ENCODE measurements at places on chromosomes 4 and X. TPM values are rescaled to one million over a fixed set of nuclear protein-coding genes. Genes with fewer than 3 reads are reported as not detected.

Gene SLC26A1
- 0.39 TPM for total RNA-seq

Gene GPC4
- not detected for total RNA-seq

Gene SCFD2
- 14.3 TPM for total RNA-seq

Gene RBM46
- not detected for total RNA-seq

DNA sequence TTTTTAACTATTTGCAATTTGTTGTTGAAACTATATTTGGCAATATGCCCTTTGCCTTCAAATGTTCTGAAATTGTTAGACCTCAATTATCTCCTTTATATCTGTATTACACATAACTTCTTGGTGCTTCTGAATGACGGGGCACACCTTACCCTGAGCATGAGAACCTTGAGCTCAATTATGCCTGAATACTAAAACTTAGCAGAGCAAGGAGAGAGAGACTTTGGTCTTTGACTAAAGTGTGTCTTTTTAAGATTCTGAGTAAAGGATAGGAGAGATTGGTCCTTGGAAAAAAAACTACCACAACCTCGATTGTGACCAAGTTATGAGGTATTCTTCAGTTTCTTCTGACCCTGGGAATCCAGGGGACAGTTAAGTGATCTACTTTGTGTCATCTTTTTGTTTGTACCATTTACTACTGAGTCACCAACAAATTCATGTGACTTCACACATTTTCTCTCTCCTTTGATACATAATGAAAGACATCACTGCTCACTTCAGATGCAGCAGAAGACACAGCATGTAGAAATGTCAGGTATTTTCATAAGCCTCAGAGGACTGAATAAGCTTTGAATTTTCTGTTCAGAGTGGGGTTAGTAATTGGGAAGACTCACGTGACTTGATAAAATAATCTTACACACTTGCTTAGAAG, 51.4 kb downstream of the PTTG2 start:
- DNase-seq: no peak

DNA sequence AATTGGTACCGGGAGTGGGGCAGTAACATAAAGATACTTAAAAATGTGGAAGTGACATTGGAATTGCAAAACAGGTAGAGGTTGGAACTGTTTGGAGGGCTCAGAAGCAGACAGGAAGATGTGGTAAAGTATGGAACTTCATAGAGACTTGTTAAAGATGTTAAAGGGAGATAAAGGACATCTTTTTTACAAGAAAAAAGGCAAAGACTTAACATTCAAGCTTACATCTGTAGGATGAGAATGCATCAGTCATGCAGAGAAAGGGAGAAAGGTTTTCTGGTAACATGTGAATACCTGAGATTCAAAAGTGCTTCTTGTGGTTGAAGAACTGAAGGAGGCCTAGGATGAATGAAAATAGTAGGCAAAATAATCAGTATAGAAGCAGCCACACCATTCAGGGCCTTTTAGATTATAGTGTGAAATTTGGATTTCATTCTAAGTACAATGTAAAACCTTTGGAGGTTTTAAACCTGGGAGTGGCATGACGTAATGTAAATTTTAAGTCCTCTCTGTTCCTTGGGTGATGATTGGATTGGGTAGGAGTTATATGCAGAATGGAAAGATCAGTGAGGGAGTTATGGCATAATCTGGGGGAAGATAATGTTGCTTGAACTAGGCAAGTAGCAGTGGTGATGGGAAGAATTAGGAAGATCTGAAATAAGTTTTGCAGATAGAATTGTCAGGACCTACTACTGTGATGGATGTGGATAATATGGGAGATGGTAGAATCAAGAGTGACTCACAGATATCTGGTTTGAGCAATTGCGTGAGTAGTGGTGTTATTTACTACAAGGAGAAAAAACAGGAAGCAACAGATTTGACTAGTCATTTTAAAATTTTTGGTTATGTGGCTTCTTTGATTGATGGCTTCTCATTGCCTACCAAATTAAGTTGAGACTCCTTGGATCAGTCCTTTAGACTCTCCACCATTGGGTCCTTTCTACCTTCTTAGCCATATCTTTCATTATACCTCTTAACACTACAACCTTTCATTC, 138.7 kb downstream of the VSIG4 start:
- DNase-seq: no peak

DNA sequence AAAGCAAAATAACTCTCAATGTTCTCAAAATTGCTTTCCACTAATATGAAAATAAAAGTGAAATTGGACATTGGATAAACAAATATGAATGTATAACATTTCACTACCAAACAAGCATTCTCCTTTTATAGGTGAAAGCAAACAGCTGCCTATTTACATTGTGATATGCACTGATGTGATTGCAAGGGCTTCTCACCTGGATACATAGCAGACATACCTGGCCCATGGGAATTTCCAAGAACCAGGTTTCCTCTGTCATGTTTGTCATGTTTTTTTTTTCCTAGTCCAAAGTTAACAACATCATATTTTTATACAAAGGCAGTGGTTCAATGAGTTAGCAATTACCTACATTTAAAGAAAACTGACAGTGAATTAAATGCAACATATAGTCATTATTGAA, 228.5 kb downstream of the ANKRD50 start:
- no peak for DNase-seq

DNA sequence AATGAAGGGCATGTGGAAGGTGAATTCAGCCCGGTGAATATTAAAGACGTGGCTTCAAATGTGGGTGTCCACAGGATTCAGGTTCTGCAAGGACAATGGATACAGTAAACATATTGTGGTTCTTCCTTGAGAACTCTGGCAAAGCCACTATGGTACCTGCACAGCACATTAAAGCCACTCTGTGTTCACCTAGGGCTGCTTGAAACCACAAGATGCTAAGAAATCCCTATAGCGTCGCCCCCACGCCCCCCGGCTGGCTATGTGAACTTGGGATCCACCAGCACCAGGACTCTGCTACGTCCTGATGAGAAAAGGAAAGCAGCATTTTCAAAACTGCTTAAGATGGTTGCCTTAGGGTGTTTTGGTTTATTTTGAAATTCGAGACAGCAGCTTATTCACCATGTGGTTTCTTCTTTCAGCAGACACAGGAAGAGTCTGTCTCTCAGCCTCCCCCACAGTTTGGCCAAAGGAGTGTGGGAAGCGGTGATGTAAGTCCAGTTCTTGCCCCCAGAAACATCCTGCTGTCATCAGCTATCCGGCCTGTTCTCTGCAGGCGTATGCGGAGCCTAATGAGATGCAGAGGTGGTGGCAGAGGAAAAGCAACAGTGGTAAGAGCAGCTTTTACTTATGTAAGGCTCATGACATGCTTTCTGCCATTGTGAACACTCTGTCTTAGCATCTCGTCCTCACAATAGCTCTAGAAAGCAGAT, 111.5 kb downstream of the AFAP1 start:
- DNase-seq: peak; percentile 24

DNA sequence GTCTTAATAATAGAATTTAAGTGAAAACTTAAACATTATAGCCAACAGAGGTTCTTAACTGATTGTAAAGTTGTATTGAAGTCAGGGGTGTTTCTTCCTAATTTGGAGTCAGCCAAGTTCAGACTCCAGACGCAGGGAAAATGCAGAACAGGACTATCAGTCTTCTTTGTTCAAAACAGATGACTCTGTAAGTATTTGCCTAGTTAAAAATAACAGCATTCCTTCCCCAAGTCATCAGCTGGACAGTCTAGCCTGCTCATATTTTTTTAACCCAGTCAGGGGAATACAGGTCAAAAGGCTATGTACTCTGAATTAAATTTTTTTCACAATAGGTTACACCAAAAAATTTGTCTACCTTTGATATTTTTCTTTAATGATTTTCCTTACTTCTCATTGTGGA, 73.8 kb upstream of the DCLK2 start:
- no peak for DNase-seq
